Activated CD4-positive, alpha-beta T cell treated with anti-CD3 and anti-CD28 coated beads, Interleukin-2, amount 50 U/mL, for 24 hours (primary cell): ENCODE measurements at places on chromosomes 1 and 21.

DNA sequence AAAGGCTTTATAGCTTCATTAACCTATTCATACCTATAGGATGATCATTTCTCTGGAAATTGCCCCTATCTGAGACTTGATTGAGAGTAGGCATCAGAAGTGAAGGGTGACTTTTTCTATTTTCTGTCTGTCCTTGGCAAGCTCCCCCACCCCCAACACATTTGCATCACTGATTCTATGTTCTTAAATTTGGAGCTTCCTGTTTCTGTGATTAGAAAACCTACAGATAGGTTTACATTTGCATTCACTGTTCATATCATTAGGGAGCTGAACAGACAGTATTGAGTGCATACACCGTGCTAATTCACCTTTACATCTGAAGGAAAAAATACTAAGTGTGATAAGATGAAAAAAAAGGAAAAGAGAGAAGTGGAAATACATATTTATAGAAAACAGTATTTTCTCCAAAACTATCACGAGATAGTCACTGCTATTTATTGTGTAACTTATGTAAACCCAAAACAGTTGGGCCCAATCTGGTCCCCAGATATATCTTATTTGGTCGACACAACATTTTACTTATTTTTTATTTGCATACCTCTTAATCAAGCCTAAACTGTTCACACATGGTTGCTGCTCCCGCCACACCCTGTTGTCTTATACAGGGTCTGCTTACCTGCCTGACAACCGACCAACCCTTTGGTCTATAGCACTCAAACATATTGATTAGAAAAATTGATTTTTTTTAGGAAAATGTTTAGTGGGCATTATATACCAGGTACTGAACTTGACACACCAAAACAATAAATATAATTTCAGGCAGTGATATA lies 218.8 kb downstream of the NTNG1 start:
- no peak for DNase-seq

GRCh38 chr1:244735876-244736561 lies 83.1 kb downstream of the DESI2 start:
- DNase-seq, result no peak

- no peak for DNase-seq
Observed at GRCh38 chr1:108521990-108522393, 37.9 kb upstream of the EEIG2 start.

GRCh38 chr21:45598109-45598508 lies 45.4 kb upstream of the PCBP3 start:
- DNase-seq, result no peak

DNA sequence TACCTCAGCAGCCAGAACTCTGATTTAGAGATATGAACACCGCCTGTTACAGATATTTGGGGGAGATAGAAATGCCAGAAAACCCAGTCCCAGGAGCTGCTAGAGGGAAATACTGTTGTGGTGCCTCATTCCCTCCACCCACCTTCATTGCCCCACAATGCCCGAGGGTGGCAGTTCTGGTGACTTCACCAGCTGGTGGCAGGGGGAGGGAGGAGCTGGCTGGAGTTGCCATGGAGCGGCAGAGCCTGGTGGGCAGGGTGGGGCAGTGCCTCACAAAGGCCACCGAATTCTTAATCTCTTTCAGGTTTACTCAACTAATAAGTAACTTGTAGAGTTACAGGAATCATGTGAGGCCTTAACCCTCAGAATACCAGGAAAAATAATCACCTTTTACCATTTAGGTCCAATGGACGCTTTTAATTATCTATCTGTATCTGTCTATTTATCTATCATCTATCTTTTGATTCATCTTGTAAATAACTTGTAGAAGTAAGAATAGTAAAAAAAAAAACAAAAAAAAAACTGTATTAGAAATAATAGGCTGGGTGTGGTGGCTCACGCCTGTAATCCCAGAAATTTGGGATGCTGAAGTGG lies 11.7 kb upstream of the S100A11 start:
- DNase-seq, result peak; percentile 35

- no peak for DNase-seq
Observed at GRCh38 chr1:166813508-166814223, 25.6 kb upstream of the POGK start.

DNA sequence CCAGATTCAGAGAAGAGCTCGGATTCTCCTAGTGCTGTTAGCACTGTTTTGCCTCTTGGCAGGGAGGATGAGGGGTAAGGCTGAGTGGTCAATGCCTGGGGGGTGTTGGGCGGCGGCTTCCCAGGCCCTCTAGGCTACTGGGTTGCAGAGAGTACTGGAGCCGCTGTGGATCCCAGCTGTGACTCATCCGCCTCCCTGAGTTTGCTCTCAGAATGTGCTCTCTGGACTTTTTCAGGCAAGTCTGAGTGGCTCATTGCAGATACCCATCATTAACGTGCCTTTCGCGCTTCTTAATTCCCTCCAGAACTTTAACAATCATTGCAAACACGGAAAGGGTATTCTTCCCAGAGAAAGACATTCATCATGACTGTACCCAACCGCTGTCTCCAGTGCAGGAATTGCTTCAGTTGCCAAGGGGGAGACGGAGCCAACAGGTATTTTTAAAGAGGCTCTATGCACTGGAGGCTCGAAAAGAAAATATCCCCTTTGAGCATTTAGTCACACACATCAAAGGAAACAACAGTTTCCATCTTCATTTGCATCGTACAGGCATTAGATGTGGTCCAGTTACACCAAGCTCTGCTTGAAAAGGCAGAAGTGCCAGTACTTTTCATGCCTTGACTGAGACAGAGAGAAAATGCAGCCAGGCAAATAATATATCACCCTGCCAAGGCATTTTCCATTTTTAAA lies 14.4 kb upstream of the CAMTA1 start:
- DNase-seq, result no peak

DNA sequence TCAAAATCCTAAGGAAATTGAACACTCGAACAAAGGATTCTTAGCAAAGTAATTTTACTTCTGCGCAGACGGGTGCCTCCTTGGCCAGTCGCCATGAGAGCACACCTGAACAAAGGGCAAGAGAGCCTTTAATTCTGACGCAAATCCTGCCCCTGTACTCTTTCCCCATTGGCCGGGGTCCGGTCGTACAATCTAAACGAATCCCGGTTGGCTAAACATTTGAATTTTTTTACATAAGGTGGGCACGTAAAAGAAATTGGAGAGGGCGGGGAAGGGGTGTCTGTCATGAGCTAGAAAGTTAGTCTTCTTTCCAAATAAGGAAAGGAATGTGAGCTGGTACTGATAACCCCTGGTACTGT lies 8.2 kb upstream of the IL22RA1 start:
- no peak for DNase-seq

GRCh38 chr1:160681066-160681890 lies 30.3 kb downstream of the CD48 start:
- DNase-seq, result peak; percentile 72

DNA sequence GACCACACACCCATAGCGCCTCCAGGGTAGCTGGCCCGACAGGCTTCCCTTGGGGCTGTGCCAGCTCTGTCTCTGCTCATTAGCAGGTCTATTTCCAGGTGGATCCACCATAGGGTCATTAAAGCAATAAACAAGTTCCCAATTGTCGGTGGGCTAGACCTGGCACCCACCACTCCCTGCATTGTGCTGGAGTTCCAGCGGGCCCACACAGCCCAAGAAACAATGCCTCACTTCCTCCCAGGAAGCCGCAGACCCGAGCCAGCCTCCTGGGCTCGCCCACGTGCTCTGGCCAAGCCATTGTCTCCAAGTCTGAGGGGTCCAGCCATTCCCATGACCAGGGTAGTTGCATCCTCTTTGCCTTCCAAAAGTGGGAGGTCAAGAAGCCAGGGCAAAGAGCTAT lies 27.5 kb upstream of the SOX13 start:
- DNase-seq, result no peak

GRCh38 chr21:8993284-8993942 lies 1528.0 kb upstream of the TPTE start:
- DNase-seq, result no peak

DNA sequence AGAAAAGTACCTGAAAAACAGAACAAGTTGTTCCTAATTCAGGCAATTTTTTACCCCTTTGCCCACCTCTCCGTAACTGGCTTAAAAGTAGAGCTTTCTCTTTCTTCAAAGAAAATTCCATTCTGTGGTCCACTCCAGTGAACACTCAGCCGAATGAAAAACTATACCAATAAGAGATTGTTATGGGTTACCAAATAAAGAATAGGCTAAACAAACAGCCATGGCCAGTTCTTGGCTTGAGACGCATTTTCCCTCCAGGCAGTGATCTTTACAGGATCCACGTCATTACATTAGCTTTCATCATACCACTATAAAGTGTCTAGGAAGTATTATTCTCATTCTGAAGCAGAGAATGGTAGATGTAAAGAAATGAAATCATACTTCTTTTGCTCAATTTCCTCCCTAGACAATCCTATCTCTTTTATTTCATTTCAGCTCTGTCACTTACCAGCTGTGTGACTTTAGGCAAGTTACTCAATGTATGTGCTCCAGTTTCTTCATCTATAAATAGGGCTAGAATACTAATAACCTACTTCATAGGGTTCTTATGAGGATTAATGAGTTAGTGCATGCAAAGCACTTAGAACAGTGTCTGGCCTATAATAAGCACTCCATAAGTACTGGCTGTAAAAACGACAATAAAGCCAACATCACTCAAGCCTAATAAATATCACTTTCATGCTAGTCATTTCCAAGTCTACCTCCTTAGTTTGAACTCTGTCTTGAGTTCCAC lies 26.5 kb upstream of the TRIM45 start:
- DNase-seq, result no peak

DNA sequence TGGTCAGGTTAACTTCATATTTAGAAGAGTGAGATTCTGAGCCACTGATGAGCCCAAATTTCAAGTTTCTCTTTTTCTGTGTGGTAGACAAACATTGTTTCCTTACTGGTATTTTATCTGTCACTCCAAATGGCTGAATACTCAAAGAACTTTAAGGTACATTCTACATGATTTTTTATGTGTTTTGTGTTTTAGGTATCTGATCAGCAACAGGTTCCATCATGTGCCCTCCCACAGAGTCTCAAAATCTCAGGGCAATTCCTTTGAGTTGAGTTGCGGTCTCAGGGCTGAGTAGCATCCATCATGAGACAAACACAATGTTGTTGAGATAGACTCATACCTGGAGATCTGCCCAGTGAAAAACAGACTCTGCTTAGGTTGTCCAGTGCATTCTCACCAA lies 14.7 kb upstream of the CEP350 start:
- no peak for DNase-seq

DNA sequence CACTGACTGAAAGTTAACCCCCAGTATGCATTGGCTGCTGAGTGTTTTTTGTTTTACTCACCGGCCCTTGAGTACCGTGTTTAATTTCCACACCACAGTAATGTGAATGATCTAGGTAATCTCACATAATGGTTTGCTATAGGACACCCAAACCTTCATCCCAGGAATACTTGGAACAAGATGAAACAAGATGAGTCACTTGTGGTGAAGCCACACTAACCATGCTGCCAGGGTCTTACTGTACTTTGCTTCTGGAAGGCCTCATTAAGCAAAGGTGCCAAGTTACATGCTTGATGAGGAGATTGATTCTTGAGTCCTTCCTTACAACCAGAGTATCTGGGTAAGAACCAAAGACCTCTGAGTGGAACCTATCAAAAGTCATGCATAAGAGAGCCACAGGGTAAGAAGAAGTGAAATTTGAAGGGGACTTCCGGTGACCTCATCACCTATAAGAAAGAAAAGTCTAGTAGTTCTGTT lies 163.3 kb downstream of the NRIP1 start:
- DNase-seq, result no peak

GRCh38 chr1:56578138-56578962 lies 1.0 kb downstream of the PLPP3 start:
- no peak for DNase-seq

DNA sequence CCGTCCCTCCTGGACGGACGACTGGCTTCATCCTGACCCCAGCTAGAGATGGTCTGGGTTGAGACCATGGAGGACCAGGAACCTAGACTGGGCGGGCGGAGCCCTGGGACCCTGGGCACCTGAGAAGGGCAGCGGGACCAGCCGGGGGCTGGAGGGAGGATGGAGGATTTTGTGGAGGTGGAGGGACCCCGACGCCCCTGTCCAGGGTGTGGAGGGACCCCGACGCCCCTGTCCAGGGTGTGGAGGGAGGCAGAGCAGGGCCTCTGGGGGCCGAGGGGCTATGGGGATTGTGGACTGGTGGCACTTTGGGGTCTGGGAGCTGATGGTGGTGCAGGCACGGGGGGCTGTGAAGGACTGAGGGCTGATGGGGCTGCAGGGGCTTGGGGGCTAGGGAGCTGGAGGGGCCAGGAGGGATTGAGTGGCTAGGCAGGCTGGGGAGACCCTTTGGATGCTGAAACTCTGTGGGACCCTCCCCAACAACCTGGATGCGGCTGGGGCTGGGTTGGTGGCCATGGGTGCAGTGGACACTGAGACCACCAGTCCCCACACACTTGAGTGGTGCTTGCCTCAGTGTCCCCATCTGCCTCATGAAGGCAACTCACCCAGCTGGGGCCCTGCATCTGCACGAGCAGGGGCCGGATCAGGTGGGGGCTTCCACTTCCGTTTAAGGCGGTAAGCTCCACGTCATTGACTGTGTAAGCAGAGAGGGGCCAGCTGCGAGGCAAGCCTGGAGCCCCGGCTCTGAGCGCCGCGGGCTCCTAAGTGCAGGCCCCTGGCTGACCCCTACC lies 7.4 kb downstream of the GJC2 start:
- DNase-seq, result no peak

DNA sequence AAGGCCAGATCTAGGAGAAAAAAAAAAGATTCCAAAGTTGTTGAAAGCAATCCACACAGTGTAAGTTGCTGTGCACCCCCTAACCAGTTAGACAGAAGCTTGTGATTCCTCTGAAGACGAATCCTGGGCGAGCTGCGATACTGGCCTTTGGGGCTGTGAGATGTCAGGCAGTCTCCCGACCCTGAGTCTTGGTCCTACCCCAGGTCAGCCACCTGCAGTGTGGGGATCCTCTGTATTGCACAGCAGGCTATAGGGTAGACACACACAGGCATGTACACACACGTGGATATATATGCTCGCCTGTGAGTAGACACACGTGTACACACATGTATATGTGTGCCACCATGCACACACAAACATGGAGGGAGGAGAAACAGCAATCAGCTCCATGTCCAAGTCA lies 12.9 kb downstream of the ACTRT2 start:
- no peak for DNase-seq

DNA sequence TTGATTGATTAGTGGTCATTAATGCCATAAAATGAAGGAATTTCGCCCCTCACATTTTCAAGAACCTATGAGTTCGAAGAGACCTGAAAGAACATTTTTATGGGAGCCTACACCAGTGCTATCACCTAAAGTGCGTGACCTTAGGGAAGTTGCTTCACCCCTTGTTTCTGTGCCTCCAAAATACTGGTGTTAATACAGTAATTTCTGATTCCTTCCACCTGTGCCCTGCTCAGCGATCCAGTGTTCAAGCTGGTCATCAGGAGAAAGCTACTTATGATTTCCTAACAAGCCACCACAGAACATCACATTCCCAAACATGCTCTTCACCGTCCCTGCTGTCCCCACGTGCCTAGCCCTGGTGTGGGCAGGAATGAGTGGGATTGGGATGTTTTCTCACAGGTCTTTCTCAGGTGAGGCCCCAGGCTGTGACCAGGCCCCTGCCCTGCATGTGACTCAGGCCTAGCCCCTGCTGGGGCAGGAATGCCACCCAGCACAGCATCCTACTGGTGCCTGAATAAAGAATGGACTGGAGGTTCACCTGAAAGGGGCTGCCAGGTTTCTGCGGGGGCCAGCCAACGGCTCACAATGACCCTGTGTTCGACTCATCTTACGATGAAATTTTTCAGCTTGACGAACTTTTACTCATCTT lies 60.3 kb downstream of the CD247 start:
- DNase-seq, result no peak

- DNase-seq, result no peak
Observed at GRCh38 chr1:234611847-234612351, 1.9 kb upstream of the IRF2BP2 start.

GRCh38 chr1:65538086-65538485 lies 117.6 kb downstream of the LEPR start:
- no peak for DNase-seq

- DNase-seq, result no peak
Observed at GRCh38 chr21:21179619-21180298, 181.6 kb downstream of the NCAM2 start.
